Cerebellum (tissue), 4 donors: ENCODE measurements at places on chromosomes 1 and 21.
A peak's percentile ranks its signal among the peaks of the same experiment; 100 is the strongest.

- DNase-seq = no peak
Observed at GRCh38 chr1:64915381-64916274, 50.7 kb downstream of the JAK1 start.

DNA sequence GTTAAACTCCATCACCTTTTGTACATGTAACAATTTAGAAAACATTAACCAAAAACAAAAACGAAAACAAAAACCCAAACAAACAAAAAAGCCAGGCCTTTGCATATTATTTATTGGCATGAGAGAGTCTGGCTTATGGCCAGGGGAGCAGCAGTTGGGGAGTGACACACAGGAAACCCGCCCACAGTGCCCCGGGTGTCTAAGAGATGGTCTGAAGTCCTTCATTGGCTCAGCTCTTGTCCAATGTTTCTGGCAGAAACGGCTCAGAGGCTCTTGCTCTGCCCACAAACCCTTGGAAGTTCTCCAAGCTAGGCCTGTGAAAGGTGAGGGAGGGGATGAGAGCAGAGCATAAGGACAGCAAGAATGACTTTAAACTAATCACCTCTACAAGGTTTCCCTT is 131.5 kb downstream of the CNIH3 start:
- peak; percentile 31 for DNase-seq

- peak; percentile 84 for DNase-seq
Observed at GRCh38 chr1:76390456-76390855, 315.9 kb downstream of the ST6GALNAC3 start.

GRCh38 chr1:169899519-169900217 is 6.0 kb upstream of the SCYL3 start:
- no peak for DNase-seq

- DNase-seq = no peak
Observed at GRCh38 chr1:87167848-87168525, 160.7 kb upstream of the LMO4 start.

DNA sequence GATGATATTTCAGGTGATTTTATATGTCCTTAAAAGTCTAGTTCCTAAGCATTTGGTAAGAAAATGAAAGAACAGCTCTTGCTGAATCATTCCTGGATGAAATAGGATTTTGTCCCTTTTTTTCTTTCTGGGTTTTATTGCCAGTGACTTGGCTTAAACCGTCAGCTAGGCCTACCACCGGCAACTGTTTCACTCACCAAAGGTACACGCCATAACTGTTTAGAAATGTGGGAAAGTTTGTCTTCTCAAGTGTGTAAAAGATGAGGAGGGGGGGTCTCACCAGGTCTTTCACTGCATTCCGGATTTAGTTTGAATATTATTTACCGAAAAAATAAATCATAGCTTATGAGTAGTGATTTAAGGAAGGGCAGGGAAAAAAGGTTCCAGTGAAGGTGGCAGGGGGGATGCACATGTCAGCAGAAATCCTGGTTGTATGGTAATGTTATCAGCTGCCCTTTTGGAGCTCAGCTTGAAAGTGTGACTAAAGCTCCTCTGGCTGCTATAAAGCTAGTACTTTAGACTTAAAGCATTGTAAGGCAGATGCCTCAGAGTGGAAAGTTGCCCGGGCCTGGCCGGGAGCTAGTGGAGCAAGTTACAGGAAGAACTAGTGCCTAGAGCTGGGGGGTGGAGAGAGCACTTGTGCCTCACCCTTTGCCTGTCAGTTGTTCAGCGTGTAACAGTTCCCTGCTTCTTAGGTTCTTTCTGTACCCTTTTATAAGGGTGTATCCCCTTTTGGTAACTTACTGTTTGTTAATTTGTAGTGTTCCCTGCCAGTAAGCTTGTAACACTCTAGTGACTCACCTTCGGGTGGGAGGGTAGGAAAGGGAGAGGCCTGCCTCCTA is 3.1 kb downstream of the ATP1A1 start:
- DNase-seq = no peak

DNA sequence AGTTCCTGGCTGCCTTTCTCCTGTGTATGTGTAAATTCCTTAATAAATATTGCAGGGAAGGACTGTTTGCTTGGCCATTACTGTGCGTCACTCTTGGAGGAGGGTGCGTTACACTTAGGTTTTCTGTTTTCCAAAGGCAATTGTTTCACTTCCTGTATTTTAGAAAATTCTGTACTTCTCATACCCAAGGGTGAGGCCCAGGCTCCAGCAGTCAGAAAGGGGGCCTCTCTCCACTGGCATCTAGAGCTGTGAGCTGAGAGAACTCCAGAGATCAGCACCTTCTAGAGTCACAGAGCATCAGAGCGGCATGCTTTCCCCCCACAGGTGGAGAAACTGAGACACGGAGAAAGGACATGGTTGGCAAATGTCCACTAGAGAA is 27.0 kb upstream of the ZFP69B start:
- DNase-seq = no peak

- DNase-seq = no peak
Observed at GRCh38 chr1:204846546-204846945, 24.1 kb upstream of the NFASC start.

- DNase-seq = no peak
Observed at GRCh38 chr1:156026588-156026987, 5.8 kb upstream of the SSR2 start.

GRCh38 chr1:51963592-51964308 is 26.8 kb downstream of the RAB3B start:
- DNase-seq = no peak

DNA sequence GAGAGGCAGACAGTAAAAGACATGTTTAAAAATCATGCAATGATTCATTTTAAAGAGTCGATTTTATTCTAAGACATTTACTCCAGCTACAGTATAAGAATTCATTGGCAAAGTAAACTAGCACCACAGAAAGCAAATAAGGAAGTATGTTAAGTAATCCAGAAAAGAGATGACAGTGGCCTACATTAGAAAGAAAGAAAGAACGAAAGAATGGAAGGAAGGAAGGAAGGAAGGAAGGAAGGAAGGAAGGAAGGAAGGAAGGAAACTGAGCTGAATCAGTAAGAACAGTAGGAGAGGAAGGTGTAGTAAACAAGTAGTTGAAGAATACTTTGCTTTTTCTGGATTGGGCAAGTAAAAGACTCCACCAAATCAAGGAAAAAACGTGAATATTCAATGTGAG is 62.2 kb downstream of the ZZZ3 start:
- DNase-seq = no peak

DNA sequence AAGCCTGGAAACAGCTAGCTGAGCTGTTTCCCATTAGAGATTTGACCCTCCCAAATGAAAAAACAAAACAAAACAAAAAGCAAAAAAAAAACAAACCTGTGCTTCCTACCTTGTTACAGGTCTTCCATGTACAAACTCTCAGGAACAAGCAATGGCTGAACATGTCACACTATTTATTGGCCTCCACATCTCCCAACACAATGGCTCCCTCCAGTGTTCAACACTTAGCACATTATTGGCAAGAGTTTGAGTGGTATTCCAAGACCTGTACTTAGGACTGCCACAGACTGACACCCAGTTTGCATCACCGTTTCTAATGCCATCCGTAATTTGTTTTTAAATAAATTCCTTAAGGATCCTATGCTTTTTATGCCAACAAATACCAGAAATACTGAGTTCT is 195.0 kb upstream of the OLFM3 start:
- DNase-seq = peak; percentile 64

GRCh38 chr21:34534522-34534921 is 22.5 kb upstream of the KCNE1 start:
- no peak for DNase-seq

- DNase-seq = no peak
Observed at GRCh38 chr1:68479501-68479900, 17.4 kb downstream of the DEPDC1 start.

- no peak for DNase-seq
Observed at GRCh38 chr1:162868972-162869371, 8.0 kb upstream of the CCDC190 start.

DNA sequence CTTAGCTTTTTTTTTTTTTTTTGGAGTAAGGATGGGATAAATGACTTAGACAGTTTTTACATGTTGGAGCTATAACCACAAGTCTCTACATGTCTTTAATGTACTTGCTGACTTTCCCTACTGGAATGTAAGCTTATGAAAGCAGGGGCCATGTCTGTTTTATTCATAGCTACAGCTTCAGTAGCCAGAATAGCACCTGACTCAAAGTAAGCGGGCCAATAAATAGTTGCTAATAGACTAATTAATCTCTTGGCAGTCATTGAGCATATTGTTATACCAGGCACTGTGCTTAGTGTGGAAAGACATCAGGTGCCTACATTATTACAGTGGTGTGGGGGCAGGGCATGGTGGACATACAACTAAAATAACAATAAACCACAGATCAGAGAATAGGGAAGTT is 84.4 kb upstream of the HOOK1 start:
- no peak for DNase-seq

DNA sequence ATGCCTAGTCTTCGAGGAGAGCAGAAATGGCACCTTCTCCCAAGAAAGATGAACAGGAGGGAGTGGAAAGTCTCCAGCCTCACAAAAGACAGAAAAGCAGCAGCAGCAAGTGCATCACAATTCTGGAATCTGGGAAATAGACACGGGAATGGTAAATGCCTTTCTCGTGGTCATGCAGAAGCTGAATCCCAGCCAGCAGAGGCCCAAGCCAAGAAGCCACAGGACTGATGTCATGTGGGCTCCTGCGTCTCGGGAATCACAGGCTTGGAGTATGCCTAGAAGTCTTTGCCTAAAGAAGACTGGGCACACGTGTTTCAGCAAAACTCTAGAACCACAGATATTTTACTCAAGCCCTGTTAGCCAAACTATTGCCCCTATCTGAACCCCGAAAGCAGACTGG is 260.3 kb upstream of the PLD5 start:
- DNase-seq = peak; percentile 44

- DNase-seq = no peak
Observed at GRCh38 chr1:43466403-43466802, 12.7 kb upstream of the HYI start.

DNA sequence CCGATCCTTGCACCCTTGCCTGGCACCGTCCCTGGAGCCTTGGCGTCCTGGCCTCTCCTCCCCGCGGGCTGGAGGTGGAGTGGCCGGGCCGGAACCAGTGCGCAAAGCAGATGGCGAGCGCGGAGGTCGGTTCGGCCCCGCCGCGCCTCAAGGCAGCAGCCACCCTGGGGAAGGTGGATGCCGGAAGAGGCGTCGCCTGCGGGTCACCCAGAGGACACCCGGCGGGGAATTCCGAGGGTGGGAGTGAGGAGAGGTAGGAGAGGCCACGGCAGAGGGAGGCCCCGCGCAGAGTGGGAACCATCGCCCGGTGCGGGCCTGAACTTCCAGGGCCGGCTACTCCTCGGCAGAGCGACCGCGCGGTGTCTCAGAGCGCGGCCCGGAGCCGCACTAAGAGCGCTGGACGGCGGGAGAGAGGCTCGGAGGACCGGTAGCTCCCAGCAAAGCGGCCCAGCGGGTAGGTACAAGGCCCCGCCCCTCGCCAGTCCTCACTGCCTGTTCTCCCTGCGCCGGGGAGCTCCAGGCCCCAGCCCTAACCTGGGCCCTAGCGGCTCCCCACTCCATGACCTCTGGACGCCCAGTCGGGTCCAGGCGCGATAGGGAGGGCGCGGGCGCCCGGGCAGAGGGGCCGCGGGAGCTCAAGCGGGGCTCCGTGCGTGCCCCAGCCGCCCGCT is at the start of gene RNF207:
Gene RNF207 (plus strand): TSS at position 271 of the 671 bp plus-strand sequence. CDS start 417 bp downstream, outside the sequence.
- DNase-seq = peak; percentile 65

- DNase-seq = no peak
Observed at GRCh38 chr1:93880731-93881130, 1.7 kb upstream of the DNTTIP2 start.

DNA sequence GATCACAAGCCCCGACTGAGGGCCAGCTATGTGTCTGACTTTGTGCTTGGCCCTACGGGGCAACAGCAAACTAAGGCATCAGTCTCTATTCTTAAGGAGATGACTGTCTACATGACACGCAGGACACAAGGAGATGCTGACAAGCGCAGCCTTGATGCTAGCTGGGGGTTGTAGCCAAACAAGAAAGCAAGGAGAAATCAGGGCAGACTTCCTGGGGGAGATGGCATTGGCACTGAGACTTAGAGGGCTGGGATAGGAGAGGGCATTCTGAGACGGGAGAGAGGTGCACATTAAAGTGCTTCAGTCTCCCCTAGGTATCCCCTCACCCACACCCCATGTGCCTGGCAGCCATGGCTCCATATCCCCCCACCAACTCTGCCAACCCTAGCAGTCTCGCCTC is 210.8 kb upstream of the POU3F1 start:
- DNase-seq = no peak

DNA sequence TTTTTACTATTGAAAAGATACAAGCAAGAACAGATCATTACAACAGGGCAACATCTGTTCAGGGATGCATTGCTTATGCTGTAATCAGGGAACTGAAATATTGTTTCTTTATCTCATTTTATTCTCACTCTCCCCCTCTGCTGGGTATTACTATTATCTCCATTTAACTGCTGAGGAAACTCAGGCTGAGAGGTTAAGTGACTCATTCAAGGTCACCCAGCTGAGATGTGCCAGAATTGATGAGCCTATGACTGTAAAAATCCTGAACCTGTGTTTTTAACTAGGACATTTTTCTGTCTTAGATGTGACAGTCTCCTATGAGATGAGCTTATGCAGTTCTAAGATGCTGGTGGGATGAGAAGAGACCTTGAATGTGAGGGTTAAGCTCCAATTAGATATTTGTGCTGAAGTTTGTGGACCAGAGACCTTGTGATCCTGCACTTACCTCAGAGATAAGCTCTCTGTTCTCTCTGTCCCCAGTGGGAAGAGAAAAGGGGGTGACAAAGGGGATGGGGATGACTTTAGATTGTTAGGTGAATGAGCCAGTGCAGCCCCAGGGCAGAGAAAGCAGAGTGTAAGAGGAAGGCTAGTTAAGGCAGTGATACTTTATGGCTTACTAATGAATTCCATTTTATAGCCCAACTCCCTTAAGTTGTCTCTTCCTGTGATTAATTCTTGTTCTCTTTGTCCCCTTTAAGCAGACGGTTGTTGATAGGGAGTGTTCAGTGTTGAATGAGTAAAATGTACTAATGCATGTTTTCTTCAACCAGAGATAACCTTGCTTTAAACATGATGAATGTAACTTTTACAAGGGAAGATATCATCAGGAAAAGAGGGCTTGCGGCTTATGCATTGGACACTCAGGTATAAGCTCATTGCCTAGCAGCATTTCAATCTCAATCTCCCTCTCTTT is 111.4 kb downstream of the HLX start:
- DNase-seq = no peak

GRCh38 chr1:208907790-208908189 is 663.6 kb upstream of the PLXNA2 start:
- no peak for DNase-seq

DNA sequence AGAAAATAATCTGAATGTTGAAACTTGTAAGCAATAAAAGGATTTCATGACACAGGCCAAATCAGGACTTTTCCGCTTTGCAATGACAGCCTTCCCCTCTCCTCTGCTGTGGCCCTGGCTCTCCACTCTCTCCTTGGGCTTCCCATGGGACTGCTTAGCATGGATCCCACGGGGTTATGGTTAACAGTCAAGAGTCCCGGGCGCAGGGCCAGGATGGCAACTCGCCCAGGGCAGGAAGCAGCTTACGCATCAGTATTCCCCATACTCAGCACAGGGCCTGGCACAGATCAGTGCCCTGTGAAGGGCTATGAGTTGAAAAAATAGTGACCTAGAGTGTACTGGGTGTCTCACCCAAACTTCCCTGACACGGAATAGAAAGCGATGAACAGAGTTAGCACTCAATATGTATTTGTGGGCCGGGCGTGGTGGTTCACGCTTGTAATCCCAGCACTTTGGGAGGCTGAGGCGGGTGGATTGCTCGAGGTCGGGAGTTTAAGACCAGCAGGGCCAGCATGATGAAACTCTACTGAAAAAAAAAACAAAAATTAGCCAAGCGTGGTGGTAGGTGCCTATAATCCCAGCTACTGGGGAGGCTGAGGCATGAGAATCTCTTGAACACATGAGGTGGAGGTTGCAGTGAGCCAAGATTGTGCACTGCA is 29.1 kb upstream of the GRHL3 start:
- DNase-seq = peak; percentile 43

GRCh38 chr1:70319750-70320149 is 34.8 kb downstream of the ANKRD13C start:
- DNase-seq = no peak
